ENCODE measurements at places on chromosomes 6 and 20.

GRCh38 chr6:37943436-37944058 lies 124.0 kb downstream of the ZFAND3 start:
- DNase-seq, result no peak

- DNase-seq, result no peak
Observed at GRCh38 chr6:75993236-75994162, 79.0 kb downstream of the IMPG1 start.

DNA sequence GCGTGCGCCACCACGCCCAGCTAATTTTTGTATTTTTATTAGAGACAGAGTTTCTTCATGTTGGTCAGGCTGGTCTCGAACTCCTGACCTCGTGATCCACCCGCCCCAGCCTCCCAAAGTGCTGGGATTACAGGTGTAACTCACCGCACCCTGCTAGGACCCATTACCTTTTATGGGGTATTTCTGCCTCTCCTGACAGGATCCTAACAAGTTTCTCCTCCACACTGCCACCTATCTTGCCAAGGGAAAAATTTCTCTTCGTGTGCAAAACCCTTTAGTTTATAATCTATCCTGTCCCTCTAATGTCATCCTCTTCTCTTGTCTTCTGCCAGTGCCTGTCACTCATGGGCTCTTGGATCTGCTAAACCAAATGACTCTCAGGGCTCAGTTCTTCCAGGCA lies 1.9 kb downstream of the STMND1 start:
- DNase-seq, result no peak

DNA sequence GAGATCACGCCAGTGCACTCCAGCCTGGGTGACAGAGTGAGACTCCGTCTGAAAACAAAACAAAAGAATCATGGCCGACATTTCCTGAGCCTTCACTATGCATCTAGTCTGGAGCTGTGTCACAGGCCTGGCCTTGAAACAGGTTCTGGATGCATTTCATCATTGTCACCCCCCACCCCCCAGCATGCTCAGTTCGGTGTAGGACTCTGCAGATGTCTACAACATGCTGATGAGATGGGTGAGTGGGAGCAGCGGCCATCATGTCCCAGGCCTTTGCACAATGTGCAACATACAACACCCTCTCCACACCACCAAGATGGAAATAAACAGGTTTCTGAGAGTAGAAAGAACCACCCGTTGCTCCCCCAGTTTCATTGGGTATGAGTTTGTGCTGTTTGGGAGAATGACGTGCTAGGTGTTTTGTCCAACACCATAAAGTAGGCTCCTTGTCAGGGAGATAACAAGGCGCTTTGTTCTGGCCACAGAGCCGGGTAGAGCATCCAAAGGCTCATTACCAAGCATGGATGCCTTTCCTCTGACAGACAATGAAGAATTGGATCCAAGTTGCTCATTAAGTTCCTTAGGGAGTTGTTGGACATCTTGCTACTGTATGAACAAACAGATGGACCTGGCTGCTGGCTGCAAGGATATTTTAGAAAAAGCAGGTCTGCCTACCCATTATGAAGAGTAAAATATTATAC lies 22.1 kb downstream of the SNHG17 start:
- DNase-seq, result no peak

DNA sequence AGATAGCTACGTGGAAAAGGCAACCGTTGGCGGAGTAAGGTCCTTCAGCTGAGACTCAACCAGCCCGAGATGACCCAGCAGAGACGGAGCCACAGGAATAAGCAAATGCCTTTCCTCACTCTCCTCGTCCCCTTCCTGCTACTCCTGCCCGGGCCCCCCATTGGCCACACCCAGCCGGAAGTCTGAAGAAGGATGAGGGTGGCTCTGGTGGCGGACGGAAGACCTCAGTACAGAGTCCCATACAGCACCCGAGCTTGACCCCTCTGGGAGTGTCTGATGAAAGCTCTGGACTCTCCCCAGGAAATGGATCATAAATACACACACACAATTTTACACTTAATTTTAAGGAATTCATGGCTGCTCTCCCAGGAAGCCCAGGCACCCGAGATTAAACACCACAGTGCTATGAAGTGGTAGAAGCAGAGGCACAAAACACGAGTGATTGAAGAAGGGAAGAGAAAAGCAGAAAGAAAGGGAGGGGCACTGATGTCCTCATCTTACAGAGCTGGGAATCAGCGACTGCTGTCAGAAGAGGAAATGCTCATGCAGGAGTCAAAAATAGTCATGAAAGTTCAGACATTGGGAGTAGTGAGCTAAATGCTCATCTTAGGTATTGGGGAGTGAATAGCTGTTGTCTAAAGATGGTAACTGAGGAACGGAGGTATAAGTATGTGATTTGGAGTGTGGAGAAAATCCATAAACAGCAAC lies 125.6 kb downstream of the BANF2 start:
- DNase-seq, result no peak

DNA sequence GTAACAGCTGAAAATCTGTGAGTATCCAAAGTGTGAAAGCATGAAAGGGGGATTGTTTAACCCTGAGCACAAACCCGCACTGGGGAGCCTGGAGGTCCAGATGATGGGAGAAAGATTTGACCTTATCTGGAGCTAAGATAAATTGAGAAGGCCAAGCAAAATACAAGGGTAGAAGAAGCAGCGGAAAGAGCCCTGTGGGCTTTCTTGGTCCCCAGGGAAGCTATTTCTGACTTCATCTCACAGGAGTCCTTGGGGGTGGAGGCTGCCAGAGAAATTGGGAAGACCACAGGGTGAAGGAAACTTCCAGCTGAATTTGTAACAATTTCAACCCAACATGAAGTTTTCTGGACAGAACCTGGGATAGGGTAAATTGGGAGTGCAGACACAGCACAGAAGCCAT lies 476.9 kb downstream of the MMUT start:
- no peak for DNase-seq

DNA sequence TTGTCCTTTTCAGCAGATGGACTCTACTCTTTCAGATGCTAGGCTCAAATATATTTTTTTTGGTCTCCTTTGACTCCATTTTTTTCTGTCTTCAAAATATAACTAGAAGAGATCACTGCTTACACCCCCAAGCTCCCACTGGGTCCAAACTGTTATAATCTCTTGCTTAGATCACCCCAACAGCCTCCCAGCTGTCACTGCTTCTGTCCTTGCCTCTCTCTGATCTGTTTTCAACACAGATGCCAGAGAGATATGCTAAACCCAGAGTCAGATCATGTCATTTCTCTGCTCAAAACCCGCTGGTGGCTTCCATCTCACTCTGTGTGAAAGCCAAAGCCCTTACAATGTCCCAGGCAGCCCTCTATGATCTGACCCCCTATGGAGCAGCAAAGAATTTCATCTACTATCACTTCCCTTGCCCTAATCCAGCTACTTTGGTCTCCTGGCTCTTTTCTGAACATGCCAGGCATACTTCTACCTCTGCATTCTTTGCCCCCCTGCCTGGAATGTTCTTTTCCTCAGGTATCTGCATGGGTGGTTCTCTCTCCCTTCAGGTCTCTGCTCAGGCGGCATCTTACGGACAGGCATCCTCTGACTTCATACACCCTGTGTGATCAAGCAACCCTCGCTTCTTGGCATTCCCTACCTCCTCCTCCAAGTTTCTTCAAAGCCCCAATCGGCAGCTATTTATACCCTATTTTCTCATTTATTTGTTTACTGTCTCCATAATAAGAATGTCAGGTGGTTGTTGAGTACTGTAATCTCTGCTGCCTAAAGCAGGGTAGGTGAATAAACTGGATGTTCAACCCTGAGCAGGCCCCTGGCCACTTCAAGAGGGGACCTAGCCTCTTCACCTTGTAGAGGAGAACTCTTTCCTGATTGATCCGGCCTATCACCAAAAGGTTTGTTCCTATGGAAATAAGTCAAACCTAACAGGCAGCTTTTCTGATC lies 43.6 kb upstream of the SLC4A11 start:
- DNase-seq, result no peak

Data from activated CD4-positive, CD25-positive, alpha-beta regulatory T cell (primary cell).